NCI-H446 treated with DMSO at 0.1 percent for 48 hours (cell line): ENCODE measurements at places on chromosomes 7 and 10.

- DNase-seq = no peak
These were observed 772 bp downstream of the HDAC9 start for GRCh38 chr7:18496341-18496700.

DNA sequence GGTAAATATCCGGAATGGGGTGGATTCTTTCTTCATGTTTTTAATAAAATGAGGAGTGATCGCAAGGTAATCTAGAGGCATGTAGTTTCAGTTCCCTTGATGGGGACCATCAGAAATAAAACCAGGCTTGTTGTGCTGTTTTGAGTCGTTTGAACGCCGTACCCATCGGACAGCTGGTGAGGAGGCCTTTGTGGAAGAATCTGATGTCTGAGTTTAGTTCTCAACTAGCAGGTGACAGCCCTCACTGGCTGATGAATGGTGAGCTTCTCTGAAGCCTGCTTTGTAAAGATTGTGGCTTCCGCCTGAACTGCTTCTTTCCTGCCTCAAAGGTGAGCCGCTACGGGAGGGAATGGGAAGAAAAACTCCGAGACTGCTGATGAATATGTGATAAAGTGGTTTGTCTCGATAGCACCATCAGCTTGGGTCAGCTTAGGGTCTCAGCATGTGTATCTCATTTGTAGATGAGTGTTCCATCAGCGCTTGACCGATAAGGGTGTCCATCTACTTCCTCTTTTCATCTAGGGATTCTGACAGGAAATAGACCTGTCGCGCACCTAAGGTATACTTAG, 977 bp downstream of the TMEM248 start:
- no peak for DNase-seq

- no peak for DNase-seq
These were observed 748.4 kb upstream of the PHF14 start for GRCh38 chr7:10225275-10225674.

DNA sequence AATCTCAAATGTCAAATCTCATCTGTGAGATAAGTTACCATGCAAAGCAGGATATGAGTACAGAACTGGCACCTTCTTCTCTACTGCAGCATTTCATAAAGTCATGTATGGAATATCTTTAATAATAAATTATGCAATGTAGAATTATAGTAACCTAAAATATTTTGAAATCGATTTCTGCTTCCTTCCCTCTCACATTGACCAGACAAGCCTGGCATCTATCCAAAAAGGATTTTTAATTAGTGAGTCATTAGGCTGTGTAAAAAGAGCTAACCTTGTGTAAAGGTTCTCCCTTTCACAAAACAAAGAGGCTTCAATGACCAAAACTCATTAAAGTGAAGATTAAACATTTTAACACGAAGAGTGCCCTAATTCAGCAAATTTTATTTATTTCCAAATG, 48.8 kb upstream of the EXOC6 start:
- DNase-seq = no peak

DNA sequence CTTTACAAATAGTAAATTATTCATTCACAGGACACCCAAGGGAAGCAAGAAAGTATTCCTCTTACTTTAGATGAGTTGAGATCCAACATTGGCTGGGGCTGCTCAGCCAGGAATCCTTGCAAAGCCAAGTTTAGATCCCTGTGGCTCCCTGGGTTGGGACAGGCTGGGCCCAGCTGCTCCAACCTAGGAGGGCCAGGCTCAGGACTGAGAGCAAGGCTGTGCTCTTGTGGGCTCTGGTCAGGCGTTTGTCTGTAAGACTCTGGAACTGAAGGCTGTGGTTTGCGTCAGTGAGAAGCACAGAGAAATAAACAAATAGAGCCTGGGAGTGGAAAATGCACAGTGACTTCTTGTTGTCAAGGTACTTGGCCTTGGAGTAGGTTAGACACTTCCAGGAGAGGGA, 53.2 kb upstream of the TMEM273 start:
- DNase-seq = no peak

DNA sequence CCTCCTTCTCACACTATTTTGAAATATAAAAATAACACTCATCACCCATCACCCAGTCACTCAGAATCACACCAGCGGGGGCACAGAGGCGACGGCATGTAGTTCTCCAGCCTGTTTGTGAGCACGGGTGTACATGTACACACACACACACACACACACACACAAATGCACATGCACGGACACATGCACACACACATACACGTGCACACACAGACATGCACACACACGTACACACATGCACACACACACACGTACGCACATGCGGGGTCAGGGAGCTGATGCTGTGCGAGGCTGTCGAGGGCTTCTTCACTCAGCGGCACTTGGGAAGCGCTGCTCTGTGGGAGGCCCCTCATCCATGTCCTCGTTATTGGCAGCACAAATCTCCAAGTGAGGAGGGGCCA, 178.8 kb downstream of the ELFN1 start:
- DNase-seq = no peak

GRCh38 chr7:7884855-7885254, 83.7 kb upstream of the GLCCI1 start:
- DNase-seq = no peak

DNA sequence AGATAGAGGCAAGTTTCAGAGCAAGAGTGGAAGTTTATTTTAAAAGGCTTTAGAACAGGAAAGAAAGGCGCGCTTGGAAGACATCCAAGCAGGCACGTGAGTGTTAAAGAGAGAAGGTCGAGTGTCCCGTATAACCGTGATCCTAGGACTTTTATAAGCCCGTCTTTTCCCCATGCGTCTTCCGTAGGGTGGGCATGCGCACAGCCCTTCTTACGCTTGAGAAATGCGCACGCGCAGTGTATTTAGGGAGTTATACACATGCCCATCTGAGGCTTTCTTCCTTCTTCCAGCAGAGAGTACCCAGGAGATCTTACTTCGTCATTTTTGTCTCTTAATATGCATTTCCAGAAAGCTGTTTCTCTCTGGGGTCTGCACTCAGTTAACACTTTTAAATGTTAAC, 52.4 kb downstream of the CALD1 start:
- no peak for DNase-seq

DNA sequence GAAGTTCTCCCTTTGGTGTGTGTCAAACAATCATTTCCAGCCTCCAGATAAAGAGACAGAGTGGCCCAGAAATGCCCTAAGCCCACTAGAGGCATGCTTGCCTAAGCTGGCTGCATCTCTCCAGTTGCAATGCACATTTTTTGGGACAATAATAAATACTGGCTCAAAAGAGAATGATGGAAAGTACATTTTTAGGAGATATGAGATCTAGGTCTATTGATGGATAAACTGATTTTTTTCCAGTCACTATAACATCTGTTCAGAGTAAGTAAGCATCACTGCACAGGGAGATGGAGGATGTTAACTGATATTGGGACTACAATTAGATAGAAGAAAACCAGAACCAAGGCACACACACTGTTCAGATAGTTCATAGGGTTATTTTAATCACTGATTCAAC, 553.0 kb downstream of the GRM8 start:
- DNase-seq = no peak

- DNase-seq = no peak
These were observed 10.5 kb downstream of the ADAM22 start for GRCh38 chr7:87944547-87944946.

- DNase-seq = no peak
These were observed 51.1 kb downstream of the EPDR1 start for GRCh38 chr7:37971491-37971890.

GRCh38 chr10:125087191-125087896, 73.0 kb downstream of the CTBP2 start:
- DNase-seq = no peak
